ENCODE measurements at places on chromosomes 5 and 9. TPM values are rescaled to one million over a fixed set of nuclear protein-coding genes. Genes with fewer than 3 reads are reported as not detected.

The WDR31 gene
- total RNA-seq, result 3.0 TPM

The LHX3 gene
- total RNA-seq, result not detected

The PCDHA6 gene
- total RNA-seq, result 0.27 TPM

DNA sequence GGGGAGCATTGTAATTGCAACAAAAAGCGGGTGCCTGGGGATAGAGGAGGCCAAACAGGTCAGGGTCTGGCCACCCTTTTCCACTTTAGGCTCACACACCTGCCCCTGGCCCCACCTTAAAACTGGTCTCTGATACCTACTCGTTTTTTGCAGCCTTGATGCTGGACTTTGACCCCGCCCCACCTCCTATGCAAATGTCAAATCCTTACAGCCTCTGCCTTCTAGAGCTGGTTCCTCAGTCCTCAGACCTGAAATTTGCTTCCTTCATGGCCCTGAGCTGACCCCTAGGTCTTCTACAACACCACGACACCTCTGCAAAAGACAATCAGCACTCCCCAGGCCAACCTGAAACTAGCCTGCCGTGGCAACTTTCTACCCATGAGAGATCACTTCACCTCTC is 37.7 kb downstream of the SMIM23 start:
- DNase-seq, result no peak

DNA sequence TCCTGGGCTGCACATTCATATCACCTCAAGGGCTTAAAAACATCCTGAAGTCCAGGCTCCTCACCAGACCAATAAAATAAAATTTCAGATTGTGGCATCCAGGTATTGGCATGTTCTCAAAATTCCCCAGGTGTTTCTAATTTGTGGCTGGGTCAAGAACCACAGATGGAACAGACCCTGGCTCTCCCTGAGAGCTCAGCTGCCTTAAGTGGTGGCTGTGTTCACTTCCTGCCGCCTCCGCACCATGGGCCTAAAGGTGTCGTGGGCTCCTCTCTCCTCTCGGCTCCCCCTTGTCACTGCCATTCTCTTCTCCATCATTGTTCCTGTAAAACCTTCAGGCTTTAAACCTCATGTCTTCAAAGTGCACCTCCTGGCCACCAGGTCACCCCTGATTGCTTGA is 17.8 kb upstream of the CCNJL start:
- no peak for DNase-seq

- DNase-seq, result no peak
Observed at GRCh38 chr5:151706906-151707305, 20.2 kb upstream of the SPARC start.

DNA sequence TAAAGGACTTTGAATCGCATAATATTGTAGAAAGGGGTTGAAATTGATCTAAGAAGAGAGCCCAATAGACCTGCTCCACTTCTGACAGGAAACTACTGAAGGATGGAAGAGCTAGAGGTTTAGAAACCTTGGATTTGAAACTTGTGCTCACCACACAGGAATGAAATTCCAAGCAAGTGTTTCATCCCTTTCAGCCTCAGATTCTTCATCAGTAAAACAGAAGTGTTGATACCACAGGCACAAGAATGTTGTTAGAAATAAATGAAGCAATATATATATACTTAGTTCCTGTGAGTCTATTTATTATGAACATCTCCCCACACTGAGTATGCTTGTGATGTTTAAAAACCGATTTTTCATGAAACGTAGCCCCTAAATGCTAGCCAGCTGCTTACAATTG is 43.8 kb downstream of the PRRC1 start:
- DNase-seq, result peak; percentile 50

GRCh38 chr9:88460587-88461332 is 72.5 kb downstream of the SPIN1 start:
- no peak for DNase-seq

- DNase-seq, result peak; percentile 21
Observed at GRCh38 chr9:8823131-8823895, 1023.7 kb upstream of the DMAC1 start.

GRCh38 chr9:70534471-70534870 is 120.0 kb upstream of the KLF9 start:
- no peak for DNase-seq

GRCh38 chr9:87359958-87360601 is 137.6 kb upstream of the DAPK1 start:
- no peak for DNase-seq

- DNase-seq, result no peak
Observed at GRCh38 chr9:86275962-86276361, 6.4 kb downstream of the ISCA1 start.

DNA sequence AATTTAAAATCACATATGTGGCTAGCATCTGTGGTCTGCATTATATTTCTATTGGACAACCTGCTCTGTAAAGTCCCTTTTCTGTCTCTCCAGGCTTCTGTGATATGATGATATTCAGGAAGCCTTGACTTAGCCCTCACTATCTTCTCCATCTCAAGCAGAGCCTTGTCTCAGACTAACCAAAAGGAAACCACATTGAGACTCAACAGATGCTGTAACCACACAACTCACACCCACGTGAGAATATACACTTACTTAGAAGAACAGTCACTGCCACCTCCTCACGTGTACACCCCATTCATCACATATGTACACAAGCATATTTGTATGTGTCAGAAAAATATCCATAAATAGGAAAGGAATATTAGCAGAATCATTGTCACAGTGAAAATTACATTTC is 33.6 kb downstream of the HTR4 start:
- no peak for DNase-seq

Measured in kidney epithelial cell (primary cell).